Activated effector memory CD4-positive, alpha-beta T cell treated with Interleukin-2 at 50 U/mL for 16 hours (primary cell): ENCODE measurements at places on chromosomes 4 and X.

GRCh38 chr4:28482580-28483270, 1622.1 kb downstream of the STIM2 start:
- no peak for DNase-seq

DNA sequence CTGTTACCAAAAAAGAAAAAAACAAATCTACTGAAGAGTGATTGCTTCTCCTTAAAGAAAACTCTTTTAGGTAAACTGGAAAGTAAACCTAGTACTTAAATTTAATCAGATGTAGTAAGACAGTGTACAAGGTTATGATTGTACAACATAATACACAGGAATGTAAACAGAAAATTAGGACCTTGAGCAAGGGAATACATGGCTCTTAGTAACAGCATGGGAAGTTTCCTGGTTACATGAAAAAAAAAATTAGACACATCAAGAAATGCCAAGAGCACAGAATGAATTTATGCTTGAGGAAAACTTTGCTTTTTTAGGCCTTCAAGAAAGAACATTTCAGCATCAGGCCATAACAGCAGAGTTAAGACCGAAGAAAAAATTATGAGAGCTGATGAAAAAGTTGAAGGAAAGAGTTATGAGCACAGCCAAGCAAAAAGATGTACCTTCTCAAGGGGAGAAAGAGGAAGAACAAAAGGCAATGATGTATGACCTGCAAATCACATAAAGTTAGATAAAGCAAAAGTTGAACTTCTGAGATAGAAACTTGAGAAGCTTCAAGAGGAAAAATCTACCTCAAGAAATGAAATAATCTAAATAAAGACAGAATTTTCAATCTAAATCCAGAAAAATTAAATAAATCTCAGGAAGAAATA, 311.6 kb downstream of the GALNTL6 start:
- DNase-seq = no peak

GRCh38 chr4:112938461-112939058, 110.9 kb upstream of the ANK2 start:
- DNase-seq = no peak

- no peak for DNase-seq
Observed at GRCh38 chr4:150211799-150212445, 133.7 kb downstream of the DCLK2 start.

- no peak for DNase-seq
Observed at GRCh38 chr4:22721204-22721603, 28.5 kb downstream of the GBA3 start.

DNA sequence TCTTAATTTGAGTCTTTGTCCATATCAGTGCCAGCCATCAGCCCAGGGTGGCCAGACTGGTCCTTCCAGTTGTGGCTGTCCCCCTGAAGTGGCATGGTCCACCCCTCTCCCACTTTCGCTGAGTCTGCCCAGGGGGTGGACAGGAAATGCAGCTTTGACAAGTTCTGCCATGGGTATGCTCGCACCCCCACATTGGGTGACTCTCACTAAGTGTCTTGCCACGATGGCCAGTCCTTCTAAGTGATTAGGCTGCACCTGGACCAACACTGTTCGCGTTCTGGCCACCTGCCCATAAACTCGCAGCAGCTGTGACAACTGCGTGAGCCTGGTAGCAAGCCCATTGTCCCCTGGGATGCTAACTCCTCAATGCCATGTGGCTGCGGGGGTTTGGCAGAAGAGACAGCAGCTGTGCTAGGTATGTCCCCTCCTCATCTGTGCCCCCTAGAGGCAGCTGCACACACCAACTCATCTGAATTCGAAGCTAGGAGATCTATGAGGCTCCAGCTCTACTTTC, 10.0 kb upstream of the LNX1 start:
- no peak for DNase-seq

GRCh38 chr4:24330172-24330571, 254.2 kb downstream of the DHX15 start:
- no peak for DNase-seq

DNA sequence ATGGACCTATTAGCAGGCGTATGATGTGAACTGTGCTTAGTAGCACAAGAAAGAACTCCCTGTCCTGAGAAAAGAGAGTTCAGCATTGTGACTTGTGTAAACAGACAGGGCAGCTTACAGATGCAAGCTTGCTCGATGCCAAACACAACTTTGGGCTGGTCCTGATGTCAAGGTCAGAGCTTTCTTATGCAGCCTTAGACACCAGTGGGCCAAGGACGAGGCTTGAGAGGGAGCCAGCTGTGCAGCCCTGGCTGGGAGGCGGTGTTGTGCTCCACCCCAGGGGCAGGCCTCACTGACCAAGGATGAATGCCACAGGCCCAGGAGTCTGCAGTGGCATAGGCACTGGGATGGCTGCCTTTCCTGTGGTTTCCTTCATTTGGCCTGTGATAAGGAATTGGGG, 35.4 kb downstream of the JADE1 start:
- DNase-seq = no peak
